ENCODE measurements at places on chromosomes 4 and X.

DNA sequence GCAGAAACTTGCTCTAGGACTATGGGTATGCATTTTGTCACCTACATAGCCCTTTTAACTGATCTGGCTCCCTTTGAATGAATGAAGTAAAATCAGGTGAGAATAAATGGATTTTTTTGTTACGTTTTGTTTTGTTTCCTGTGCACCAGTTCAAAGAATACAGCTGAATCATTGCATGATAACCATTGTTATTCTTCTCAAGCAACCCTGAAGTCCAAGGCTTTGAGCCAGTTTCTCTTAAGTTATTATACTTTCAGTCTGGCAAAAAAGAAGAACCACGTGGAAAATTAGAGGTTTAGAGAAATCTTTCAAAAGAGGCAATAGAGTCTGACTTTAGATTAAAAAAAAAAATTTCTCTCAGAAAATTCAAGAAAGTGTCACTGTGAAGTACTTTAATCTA lies 398.6 kb upstream of the TECRL start:
- DNase-seq, result peak; percentile 21

- no peak for DNase-seq
Measured at GRCh38 chr4:161522031-161522430, 641.8 kb downstream of the FSTL5 start.

GRCh38 chrX:69237236-69237635 lies 72.0 kb upstream of the PJA1 start:
- no peak for DNase-seq

DNA sequence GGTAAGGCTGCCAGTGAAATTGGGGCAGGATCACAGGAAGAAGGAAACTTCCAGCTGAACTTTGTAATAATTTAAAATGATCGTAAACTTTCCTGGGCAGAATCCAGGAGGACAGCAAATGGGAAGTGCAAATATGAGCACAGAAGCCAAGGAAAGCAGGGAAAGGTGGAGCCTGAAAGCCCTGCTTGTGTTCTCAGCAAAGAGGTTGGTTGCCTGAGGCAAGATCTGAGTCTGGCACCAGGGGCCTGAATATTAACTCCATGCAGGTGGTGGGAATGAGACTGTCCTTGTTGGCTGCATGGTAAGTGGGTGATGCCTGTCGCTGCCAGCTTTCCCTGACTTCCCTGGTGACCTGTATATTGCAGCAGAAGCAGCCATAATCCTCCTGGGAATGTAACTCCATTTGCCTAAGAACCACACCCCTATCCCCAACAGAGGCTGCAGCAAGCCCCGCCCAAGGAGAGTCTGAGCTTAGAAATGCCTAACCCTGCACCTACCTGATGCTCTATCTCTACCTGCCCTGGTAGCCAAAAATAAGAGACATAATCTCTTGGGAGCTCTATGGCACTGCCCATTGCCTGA lies 132.0 kb upstream of the HDX start:
- no peak for DNase-seq

- DNase-seq, result peak; percentile 29
Measured at GRCh38 chr4:26369581-26369980, 48.8 kb downstream of the RBPJ start.

- peak; percentile 12 for DNase-seq
Measured at GRCh38 chr4:32884198-32884597, 2164.0 kb downstream of the PCDH7 start.

GRCh38 chrX:40120838-40121580 lies 23.3 kb upstream of the BCOR start:
- no peak for DNase-seq

- no peak for DNase-seq
Measured at GRCh38 chrX:78659955-78660354, 827 bp upstream of the RTL3 start.

GRCh38 chr4:152385551-152385950 lies 150.3 kb downstream of the FBXW7 start:
- peak; percentile 26 for DNase-seq

DNA sequence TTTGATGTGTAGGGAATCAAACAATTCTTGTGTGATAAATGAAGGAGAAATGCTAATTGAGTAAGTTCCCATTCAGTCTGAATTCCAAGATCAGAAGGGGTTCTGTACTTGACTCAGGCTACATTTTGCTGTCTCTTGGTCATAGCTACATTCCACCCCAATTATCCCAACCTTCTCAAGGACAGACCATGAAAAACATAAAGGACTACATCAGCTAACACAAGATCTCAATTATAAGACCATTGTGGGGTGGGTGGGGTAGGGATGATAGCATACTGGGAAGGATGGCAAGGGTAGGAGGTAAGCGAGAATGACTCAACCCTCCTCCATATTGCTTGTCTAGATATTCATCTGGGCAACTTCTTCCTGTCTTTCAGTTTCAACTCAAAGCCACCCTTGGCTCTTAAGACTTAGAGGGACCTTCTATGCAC lies 87.4 kb upstream of the ETNPPL start:
- no peak for DNase-seq

Measured in astrocyte of the spinal cord (primary cell).